ENCODE measurements at places on chromosomes 4 and X.

GRCh38 chr4:150710770-150711375 is 128.9 kb downstream of the MAB21L2 start:
- DNase-seq = no peak

DNA sequence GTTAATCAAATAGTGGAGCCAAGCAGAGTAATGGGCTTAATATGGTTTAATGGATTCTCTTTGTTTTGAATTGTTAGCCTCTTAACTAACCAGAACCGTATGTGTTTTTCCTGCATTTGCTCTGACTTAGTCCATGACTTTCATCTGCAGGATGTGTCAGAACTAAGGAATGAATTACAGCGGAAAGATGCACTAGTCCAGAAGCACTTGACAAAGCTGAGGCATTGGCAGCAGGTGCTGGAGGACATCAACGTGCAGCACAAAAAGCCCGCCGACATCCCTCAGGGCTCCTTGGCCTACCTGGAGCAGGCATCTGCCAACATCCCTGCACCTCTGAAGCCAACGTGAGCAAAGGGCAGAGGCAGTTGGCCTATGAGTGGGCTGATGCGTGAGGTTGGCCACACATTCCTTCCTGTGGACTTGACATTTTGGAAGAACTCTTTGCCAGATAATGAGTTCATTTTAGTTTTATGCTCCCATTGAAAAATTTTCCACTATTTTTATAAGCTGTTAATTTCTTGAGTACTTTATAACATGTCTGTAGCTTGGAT is 9.1 kb downstream of the MED28 start:
- no peak for DNase-seq

GRCh38 chr4:24001486-24002329 is 111.9 kb upstream of the PPARGC1A start:
- DNase-seq = no peak

DNA sequence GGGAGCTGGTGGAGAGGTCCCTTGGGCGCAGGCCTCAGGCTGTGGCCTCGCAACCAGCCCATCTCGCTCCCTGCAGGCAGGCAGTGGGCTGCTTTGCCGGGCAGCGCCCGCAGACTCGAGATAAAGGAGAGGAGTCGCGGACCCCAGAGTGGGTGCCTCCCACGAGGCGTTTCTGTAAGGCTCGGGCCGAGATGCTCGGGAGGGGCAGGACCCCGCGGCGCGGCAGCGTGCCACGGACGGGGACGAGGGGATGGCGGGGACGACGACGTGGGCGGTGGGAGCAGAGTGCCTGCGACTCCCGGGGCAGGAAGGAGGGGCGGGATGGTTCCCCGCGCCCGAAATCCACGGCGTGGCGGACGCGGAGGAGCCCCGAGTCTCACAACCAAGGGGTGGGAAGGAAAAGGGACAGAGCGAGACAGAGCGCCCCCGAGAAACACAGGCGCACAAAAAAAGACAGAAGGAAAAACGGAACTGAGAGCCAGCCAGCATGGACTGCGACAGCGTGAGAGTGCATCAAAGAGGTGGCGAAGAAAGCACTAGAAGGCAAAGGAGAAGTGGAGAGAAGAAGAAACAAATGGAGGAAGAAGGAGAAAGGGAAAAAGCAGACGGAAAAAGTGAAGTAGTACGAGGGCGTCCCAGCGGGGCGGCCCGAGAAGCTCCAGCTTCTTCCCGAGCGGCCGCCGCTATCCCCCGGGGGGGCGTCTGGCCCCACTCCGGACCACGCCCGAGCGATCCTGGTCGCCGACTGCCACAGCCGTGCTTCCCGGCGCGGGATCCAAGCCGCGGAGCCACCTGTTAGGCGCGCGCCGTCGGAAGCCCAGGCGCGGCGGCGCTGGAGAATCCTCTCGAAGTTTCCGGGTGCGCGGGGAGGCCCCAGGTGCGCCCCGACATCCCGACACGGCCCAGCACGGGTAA is 1.5 kb downstream of the BEND4 start:
- DNase-seq = no peak

GRCh38 chr4:185811509-185812364 is at the start of gene SORBS2:
Gene SORBS2 (minus strand): TSS chr4:185812194. CDS start chr4:185690571, 121,623 bp downstream.
- no peak for DNase-seq

DNA sequence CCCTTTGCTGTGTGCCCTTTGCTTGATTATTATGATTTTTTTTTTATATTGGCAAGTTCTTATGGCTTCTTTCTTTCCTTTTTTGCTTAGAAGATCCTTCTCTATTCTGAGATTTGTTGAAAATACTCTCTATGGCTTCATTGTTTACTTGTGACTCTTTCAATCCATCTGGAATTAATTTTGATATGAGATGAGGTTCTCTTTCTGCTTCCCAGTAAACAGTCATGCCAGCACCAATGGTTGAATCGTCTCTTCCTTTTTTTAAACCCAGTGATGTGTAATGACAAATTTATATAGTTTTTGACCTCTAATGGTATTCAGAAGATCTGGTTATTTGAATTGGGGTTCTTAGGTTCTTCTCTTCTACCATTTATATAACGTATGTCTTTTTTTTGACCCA is 121.8 kb downstream of the ARHGAP10 start:
- DNase-seq = no peak

Data from endothelial cell of umbilical vein (primary cell).